ENCODE measurements at places on chromosomes 12 and 14.

DNA sequence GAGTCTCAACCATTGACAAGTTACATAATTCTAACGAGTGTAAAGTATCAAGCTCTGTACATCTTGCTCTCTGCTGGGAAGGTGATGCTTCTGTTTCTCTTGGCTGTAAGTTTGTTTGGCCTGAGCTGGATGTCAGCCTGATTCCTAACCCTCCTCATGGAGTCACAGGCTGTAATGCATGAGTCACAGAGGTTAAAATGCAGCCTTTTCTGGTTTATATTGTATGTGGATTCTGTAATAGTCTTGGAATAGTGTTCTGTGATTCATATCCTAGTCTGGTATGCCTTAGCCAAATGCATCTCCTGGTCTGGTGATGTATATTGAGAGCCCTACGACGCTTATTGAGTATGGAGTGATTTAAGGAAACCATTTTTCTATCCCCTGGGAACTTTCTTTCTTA, 104.5 kb upstream of the FRMD6 start:
- DNase-seq, result peak; percentile 10

- DNase-seq, result no peak
Measured at GRCh38 chr14:93054006-93054405, 61.7 kb downstream of the ITPK1 start.

GRCh38 chr12:129561304-129561703, 342.5 kb downstream of the TMEM132D start:
- DNase-seq, result no peak

DNA sequence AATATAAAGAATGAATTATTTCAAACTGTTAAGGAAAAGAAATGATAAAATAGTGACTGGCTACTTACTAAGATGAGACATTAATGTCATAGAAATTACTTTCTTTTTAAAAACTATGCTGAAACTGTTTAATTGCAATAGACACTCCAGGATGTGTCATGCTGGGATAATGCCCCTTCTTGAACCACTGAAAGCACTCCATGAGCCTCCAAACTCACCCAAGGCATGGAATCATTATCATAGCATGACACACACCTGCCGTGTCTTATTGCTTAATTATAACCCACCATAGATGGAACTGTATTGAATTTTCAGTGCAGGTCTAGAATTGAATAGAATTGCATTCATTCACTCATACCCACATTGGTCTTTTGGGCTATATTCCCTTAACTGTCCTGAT, 4.3 kb downstream of the MBIP start:
- no peak for DNase-seq

GRCh38 chr12:66863276-66863675, 184.4 kb upstream of the GRIP1 start:
- no peak for DNase-seq

DNA sequence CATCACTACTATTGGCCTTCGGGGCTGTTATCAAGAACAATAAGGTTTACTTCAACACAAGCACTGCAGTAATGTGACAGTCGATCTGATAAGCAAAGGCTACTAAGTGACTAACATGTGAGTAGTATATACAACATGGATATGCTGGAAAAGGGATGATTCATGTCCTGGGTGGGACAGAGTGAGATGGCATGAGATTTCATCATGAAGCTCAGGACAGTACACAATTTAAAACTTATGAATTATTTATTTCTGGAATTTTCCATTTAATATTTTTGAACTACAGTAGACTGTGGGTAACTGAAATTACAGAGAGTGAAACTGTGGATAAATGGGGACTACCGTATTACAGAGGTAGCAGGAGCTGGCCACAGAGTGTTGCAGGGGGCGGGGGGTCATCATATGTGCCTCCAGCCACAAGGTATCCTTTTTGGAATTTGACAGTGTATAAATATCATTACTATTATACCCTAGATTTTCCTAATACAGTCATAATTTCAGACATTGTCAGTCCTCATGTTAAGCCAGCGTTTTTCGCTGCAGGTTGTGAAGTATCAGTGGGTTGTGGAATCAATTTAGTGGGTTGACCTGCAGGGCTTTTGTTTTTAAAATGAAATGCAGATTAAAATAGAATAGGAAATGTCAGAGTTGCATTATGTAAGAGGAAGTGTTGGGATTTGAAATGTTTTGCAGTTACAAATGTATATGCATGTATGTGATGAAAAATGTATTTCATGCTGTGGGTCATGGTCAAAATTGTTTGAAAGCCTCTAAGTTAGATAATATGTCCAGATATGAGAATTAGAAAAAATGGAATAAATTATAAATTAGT, 148.0 kb upstream of the NUDT4 start:
- no peak for DNase-seq

GRCh38 chr14:47302121-47302520, 373.3 kb downstream of the MDGA2 start:
- no peak for DNase-seq

DNA sequence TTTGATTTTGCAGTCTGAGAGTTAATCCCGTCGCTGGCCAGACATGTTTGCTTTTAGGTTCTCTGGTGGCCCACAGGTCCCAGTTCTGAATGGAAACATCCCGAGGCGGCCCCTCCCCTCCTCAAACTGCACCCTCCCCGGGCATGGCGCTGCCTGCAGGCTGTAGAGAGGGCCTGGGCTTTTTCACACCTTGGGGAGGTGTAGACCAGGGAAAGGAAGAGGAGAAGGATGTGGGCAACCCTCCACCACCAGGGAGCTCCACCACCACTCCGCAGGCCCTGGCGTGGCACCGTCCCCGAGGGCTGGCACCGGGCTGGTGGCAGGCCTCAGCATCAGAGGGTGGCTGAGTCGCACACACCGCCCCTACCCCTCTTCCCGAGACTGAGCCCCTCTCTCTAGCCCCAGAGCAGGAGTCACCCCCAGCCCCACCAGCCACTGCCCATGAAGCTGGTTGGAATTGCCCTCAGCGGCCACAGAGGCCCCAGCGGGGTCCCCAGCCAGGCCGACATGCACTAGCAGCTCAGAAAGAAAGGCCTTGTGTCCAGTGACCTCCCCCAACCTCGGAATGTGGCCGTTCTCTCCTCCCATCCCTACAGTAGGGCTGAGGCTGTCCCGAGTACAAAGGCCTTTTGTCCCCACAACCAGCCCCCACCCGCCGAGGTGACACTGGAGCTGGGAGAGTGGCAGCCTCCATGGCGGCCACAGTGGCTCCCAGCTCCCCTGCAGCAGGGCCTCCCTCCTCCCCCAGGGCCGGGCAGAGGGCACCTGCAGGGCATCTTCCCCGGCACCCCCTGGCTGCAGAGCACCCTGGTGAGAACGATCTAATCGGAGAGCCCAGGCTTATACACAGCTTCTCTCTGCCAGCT, 23.5 kb upstream of the INF2 start:
- no peak for DNase-seq

DNA sequence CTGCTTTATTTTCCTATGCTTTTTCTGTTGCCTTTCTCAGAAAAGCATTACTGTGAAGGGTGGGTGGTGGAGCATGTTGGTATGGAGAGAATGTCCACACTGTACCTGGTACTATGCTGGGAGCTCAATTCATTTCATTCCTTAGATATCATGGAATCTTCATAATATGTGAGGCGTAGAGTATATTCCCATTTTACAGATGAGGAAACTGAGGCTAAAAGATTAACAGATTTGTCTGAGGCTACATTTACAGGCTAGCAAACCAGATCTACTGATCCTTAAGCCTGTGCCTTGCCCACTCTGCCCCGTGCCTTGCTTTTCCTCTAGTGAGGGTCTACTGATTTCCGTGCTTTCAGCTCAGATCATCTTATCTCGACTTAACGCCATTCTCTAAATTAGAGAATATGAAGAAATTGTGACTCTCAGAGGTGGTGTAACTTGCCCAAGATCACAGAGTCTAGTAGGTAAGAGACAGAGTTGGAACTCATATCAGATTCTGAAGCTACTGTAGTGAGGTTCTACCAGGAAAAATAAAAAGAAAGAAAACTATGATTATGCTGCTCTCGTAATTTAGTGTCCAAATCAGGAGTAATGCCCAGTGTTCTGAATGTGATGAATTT, 5.5 kb downstream of the GLRX5 start:
- no peak for DNase-seq

DNA sequence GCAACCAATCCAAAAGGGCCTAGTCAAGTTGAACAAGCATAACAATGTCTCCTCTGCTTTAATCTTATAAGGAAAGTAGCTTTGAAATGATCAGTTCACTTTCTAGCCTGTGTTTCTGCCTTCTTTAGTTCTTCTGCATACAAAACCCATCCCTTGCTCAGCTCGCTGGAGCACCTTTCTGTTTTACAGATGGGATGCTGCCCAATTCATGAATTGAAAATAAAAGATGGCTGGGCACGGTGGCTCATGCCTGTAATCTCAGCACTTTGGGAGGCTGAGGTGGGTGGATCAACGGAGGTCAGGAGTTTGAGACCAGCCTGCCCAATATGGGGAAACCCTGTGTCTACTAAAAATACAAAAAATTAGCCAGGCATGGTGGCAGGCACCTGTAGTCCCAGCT, 4.5 kb upstream of the RFC5 start:
- no peak for DNase-seq

GRCh38 chr12:130666645-130667044, 49.5 kb downstream of the RIMBP2 start:
- DNase-seq, result no peak

DNA sequence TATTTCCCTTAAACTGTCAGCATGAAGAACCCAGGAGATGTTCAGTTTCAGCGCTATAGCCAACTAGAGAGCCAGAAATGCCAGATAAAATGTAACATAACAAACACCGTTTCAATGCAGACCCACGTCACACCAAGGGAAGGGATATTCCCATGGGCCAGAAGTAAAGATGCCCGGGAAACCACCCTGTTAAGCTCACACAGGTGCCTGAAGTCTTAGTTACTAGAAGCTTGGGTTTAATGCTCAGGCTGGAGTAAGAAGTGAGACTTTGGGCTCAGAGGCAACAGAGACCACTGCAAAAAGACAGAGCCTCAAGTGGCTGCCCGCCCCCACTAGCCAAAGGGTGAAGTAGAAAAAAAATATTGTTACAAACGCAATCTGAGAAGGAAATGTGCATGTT, 52.3 kb downstream of the SYNE3 start:
- no peak for DNase-seq

GRCh38 chr14:22544881-22545420, 44.1 kb downstream of the DAD1 start:
- DNase-seq, result no peak

GRCh38 chr14:35252451-35252868, 39.7 kb upstream of the PSMA6 start:
- DNase-seq, result no peak

DNA sequence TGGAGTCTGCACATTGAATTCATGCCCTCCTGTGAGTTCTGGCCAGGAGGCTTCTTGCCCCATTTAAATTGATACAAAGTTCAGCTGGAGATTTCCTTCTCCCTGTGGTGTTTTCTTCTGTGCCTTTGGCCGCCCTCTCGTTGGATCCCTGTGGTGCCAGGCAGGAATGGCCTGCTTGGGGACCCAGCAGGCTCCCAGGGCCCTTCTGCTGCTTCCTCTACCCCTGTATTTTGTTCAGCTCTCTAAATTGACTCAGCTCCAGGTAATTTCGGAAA, 197.2 kb downstream of the FOXA1 start:
- DNase-seq, result no peak

- DNase-seq, result no peak
Measured at GRCh38 chr12:70823182-70823976, 97.2 kb downstream of the PTPRR start.

DNA sequence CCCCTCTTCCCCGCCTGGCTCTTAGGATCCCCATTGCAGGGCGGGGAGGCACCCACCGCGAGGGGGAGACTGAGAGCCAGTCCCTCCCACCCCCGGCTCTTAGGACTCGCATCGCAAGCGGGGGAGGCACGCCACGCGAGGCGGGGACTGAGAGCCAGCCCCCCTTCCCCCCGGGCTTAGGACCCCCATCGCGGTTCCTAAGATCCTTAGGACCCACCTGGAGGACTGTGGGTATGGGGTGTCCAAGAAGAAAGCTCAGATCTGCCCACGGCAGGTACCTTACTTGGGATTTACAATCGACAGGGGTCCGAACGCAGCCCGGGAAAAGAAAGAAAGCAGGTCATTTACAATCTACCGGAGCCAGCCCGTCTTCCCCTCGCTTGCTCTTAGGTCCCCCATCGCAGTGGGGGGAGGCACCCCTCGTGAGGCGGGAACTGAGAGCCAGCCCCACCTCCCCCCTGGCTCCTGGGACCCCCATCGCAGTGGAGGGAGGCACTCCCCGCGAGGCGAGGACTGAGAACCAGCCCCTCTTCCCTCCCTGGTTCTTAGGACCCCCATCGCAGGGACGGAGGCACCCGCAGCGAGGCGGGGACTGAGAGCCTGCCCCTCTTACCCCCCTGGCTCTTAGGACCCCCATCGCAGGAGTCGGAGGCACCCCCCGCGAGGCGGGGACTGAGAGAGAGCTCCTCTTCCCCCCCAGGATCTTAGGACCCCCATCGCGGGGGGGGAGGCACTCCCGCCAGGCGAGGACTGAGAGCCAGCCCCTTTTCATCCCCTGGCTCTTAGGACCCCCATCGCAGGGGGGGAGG, 43.7 kb downstream of the DDX11 start:
- DNase-seq, result no peak

- peak; percentile 69 for DNase-seq
Measured at GRCh38 chr12:29796823-29797263, 13.1 kb upstream of the TMTC1 start.

DNA sequence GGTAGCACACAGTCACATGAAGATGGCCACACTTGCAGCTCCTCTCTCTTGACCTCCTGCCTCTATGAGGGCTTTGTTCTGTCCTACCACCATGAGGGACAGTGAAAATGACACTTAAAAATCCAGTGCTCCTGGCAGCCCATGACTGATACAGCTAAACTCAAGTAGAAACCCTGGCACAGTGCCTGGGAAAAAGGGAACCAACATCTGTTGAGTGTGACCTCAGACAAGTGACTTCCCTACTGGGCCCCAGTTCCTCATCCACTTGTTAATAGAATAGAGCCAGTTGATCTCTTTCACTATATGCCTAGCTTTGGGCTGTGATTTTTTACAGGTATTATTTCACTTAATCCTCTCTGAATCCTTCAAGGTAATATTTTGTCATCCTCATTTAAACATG, 4.8 kb downstream of the GUCY2C start:
- peak; percentile 76 for DNase-seq

DNA sequence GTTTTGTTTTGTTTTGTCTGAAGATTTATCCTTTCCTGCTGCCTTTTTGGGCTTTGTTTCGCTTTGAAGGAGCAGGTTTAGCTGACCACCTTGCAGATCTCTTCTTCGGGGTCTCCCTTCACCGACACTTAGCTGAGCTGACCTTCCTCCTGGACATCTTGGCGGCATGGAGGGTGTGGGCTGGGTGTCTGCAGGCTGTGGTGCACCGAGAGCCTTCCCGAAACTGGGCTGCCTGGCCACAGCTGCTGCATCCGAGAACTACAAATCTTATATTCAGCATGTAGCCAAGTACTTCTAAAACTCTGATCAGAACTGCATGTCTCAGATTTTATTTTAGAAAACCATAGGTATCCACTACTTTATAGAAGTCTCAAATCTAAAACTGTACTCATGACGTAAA, 84.9 kb downstream of the PPFIBP1 start:
- no peak for DNase-seq

GRCh38 chr12:88503281-88503703, 77.0 kb downstream of the KITLG start:
- no peak for DNase-seq

All from ascending aorta (tissue), 2 donors.